Adrenal gland (tissue), 19 donors: ENCODE measurements at places on chromosomes 3 and 15. TPM values are rescaled to one million over a fixed set of nuclear protein-coding genes. Genes with fewer than 3 reads are reported as not detected.

DNA sequence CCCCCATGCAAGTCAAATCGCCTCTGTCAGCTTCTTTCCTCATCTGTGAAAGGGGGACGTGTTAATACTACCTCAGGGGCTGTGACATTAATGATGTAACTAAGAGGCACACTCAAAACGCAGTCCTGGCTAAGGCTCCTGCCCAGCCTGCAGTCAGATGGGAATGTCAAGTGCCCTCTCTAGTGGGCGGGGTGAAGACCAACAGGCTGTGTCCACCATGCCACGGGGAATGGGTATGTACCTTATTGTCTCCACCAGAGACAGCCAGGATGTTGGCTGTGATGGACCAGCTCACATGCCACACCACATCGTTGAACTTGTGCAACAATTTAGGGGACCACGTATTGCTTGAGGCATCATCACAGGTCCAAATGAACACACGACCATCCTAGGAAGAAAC, 11.0 kb upstream of the GHRL start:
- no peak for DNase-seq
- no peak overlapping the region for H3K27ac ChIP-seq
- no peak overlapping the region for H3K4me3 ChIP-seq
- peaks cover 6% of the 10 kb centered on the region for H3K4me1 ChIP-seq
- H3K27me3 ChIP-seq: no peaks in the 10 kb centered on the region

DNA sequence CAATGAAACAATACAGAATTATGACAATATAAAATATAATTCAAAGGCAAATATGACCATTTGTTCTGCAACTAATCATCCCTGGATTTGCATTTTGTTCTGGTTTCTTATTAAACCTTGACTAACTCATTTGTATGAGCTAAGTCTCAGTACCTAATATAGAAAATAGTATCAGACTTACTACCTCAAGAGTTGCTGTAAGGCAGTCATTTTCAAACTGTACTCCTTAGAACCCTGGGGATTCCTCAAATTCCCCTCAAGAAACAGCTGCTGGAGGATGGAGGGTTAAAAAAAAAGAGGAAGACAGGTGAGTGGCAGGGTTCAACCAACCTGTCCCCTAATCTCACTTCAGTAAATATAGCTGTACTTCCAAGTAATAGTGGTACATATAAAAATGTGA, 11.1 kb downstream of the ZBTB11 start:
- no peaks in the 10 kb centered on the region for H3K27me3 ChIP-seq
- H3K27ac ChIP-seq: no peak overlapping the region
- DNase-seq: no peak
- no peaks in the 10 kb centered on the region for H3K36me3 ChIP-seq

GRCh38 chr3:193813501-193813830, 220.5 kb downstream of the OPA1 start:
- no peaks in the 10 kb centered on the region for H3K27me3 ChIP-seq
- H3K27ac ChIP-seq: no peak overlapping the region
- H3K4me1 ChIP-seq: no peaks in the 10 kb centered on the region
- H3K36me3 ChIP-seq: no peaks in the 10 kb centered on the region
- H3K4me3 ChIP-seq: no peak overlapping the region

GRCh38 chr3:172303181-172303580, 145.1 kb downstream of the GHSR start:
- no peak overlapping the region for H3K27ac ChIP-seq
- no peak for DNase-seq
- no peaks in the 10 kb centered on the region for H3K27me3 ChIP-seq
- H3K4me1 ChIP-seq: peaks cover 12% of the 10 kb centered on the region

The CCRL2 gene
- total RNA-seq: 2.5 TPM
